Posterior cingulate gyrus (tissue), 11 donors: ENCODE measurements at places on chromosomes 16 and 17.

DNA sequence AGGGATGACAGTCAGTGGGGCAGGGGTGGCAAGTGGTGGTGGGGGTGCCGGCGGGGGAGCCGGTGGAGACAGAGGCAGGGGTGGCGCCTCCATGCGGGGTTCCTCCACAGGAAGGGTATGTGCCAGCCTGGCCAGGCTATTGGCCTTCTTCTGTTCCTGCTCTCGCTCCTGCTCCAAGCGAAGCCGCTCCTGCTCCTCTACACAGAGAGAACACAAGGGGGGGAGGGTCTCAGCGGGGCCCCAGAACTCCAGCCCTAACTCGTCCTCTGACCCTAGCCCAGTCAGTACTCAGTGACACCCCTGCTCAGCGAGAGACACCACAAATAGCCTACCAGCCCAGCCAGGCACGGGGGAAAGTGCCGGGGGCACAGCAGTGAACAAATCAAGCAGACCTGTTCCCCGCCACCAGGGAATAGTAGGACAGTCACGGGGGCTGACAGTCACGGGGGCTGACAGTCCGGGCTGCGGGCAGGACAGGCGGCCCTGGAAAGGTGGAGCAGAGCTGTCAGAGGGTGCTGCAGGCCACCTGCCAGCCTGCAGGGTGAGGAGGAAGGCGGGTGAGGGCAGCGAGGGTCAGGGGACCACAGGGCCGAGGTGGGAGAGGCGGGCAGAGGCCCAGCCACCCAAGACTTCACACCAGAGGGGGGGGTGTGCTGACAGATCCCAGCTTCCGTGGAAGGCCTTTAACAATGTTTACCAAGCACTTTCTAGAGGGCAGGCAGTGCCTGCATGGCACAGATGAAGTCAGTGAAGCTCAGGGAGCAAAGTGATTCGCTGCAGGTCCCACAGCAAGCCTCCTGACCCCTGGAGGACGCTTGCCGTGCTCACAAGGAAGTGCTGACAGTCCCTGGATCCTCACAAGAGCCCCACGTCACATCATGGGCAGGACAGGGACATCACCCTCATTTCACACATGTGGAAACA lies 5.3 kb downstream of the MNT start:
- no peak for DNase-seq

- DNase-seq: no peak
Observed at GRCh38 chr16:57669476-57670162, 1.5 kb downstream of the ADGRG3 start.

- DNase-seq: no peak
Observed at GRCh38 chr17:5260542-5260941, 21.5 kb upstream of the RABEP1 start.

DNA sequence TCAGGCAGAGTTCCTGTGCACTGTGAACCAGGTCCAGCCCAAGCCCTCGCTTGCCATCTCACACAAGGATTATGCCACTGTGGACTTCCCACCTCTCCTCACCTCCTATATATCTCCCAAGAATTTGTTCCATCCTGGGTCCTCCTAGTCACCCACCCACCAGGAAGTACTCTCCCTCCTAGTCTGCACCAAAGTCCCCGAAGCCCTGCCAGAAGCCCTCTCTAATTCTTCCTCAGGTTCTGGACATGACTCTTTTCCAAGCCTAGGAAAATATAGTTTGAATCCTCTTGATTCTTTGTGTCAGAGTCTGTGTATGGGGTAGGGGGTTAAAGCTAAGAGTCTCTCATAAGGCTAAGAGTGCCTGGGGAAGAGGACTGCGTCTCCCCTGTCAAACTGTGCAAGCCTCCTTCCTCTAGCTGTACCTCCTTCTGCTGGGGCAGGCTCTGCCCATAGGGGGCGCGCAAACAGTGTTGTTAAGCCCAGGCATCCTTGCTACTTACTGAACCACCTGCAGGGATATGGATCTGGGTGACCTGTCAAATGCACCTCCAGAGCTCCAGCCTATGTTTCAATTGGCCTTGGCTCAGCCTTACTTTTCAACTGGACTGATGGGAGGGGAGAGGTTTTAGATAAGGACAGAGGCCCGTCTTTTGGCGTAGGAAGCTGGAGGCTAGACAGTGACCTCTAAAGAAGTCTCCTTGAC lies 16.6 kb upstream of the DLX4 start:
- DNase-seq: peak; percentile 51

GRCh38 chr17:3943240-3943891 lies 20.9 kb downstream of the ATP2A3 start:
- no peak for DNase-seq

- DNase-seq: no peak
Observed at GRCh38 chr16:67489401-67490083, 6.2 kb upstream of the AGRP start.

- no peak for DNase-seq
Observed at GRCh38 chr17:67434061-67434525, 57.0 kb downstream of the PITPNC1 start.

DNA sequence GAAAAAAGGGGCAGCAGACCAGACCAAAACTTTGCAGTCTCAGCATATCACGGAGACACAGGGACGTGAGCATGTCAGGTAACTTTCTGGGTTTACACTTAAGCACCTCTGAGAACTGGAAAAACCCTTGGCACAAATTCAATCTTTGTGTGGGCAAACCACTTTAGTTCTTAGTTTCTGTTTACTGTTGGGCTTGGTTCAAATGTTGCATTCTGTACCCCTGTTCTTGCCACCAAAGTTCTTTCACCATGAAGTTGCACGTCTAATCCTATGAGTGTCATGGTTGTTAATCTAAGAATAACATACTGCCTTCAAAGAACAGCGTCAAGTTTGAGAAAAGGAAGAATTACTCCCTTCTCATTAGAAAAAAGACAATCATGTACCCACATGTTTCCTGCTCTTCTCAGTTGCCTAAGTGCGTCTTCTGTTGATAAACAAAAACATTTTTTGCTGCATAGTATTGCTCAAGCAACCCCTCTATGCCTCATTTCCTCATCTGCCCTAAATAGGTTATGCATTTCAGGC lies 11.6 kb downstream of the KRT33A start:
- DNase-seq: no peak

DNA sequence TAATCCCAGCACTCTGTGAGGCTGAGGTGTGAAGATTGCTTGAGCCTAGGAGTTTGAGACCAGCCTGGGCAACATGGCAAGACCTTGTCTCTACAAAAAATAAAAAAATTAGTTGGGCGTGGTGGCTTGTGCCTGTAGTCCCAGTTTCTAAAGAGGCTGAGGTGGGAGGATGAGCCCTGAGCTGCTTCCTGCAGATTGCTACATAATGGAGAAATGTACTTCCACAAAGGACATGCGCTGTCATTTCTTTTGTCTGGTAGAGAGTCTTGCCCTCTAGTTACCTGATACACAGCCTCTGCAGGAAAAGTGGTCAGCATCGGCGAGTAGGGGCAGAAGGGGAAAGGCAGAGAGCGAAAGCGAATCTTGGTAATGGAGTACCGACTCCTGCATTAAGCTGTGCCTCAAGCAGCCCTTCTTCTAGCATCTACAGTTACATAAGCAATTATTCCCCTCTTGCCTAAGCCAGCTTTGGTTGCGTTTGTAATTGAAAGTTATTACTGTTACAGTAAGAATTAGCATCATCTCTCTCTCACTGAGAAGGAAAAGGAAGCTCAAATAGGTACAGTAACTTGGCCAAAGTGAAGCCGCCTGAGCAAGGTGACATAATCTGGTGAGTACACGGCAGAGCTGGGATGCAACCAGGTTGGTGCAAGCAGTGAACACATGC lies 18.5 kb upstream of the GGA2 start:
- no peak for DNase-seq

DNA sequence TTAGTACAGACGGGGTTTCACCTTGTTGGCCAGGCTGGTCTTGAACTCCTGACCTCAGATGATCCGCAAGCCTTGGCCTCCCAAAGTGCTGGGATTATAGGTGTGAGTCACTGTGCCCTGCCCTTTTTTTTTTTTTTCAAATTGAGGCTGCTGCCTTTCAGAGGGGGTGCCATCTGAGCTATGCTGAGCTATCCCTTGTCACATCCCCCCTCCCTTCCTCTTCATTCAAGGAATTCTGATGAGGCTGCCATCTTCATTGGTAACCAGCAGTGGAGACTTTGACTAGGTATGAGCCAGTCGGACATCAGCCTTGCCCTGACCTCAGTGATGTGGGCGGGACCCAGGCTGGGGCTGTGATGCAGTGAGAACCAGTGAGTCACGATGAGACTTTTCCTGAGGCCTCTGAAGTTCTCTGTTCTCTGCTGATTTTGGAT lies 24.4 kb upstream of the GPT2 start:
- DNase-seq: no peak

DNA sequence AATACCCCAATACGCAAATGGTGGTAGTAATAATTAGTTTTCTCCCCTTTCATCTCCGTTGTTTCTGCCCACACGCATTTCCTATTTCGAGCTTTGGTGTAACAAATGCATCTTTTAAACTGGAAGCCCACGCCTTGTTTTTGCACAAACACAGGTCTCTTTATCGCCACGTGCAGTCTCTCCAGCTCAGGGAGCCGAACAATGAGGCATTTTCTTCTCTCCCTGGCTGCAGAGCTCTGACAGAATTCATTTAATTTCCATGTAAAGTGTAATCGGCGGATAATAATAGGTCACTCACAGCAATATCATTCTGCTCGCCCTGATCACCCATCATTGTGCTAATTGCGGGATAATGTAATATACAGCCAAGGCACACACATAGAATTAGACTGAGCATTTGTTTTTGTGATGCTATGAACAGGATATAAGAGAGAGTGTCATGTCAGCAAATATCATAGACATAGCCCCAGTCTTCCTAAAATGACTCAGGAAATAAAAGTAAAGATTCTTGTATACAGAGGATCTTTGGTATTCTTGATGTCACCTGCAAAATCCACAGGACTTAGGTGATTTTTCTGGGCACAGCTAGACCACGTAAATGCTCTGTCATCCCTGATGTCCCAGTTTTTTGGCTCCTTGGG lies 452.6 kb upstream of the CDH11 start:
- peak; percentile 27 for DNase-seq
